ENCODE measurements at places on chromosomes 2 and 18. TPM values are rescaled to one million over a fixed set of nuclear protein-coding genes. Genes with fewer than 3 reads are reported as not detected.

DNA sequence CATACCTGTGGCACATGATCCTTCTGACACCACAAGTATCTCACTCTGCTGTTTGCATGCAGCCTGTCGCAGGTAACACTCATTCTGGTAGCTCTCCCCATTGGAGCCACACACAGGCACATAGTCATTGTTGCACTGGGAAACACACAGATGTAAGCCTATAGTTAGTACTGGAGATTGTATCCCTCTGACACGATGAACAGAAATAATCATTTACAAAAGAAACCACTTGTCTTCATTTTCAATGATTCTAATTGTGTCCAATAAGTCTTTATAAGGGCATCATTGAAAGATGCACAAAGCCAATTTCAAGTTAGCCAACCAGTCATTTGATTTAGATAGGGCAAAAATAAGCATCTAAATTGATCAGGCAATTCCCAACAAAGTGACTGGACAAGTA lies 10.4 kb downstream of the TMEFF2 start:
- DNase-seq = no peak

Gene GKN1
- not detected for total RNA-seq

Gene NCKAP5
- total RNA-seq = 0.39 TPM

- DNase-seq = no peak
These were observed 323.4 kb upstream of the EPHA4 start for GRCh38 chr2:221895366-221896121.

DNA sequence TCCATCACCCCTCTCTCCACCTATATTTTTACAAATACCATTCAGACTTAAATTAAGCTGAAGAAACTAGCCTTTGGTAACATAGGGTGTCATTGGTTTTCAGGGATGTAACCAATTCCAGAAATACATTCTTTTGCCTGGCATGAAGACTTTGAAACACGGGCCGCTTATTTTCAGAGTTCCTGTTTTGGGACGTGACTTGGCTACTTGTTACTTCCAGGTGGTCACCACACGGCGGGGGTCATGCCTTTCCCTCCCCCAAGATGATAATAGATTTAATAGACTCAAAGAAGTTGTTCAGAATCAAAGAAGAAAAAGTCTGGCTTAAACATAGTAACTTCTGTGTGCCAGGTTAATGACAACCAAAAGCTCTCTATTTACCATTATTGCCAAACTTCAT lies 110.6 kb downstream of the SEPTIN10 start:
- DNase-seq = no peak

DNA sequence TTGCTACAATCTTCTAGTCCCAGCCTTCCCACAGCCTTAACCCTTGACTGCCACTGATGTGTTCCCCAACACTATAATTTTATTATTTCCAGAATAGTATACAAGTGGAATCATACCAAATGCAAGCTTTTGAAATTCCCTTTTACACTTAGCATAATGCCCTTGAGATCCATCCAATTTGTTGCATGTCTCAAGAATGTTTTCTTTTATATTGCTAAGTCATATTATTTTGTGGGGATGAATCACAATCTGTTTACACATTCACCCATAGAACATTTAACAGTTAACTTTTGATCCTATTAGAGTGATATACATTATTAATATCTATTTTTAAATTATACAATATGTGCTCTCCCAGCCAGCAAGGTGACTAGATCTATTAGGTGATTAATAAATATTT lies 74.3 kb upstream of the KYNU start:
- DNase-seq = no peak

DNA sequence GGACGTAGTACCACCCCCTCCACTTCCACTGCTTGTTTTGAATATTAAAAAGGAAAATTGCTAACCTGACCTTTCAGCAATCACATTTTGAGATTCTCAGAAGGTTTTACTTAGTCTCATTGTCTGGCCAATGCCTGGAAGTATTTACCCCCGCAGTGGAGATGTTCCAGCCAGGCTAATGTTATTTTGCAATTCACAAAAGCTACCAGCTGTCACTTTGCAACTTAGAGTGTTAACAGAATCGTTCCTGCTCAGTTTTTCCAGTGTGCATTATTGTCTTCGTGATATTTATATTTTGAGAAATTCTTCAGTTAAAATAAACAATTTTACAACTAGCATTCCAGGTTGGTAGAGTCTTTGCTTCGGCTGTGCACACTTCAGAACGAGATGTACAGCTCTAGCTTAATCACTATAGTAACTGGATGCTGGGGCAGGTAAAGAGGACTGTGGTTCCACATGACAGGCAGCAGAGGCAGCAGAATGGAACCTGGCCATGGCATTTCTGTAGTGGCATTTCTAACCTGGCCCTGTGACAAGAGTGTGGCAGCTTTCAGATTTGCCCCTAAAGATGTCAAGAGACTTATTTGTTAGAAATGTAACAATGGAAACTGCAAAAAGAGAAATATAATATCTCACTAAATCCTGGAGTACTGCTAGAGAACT lies 85.1 kb downstream of the DTNA start:
- DNase-seq = no peak

- no peak for DNase-seq
These were observed 5.8 kb upstream of the GPD2 start for GRCh38 chr2:156430236-156430979.

DNA sequence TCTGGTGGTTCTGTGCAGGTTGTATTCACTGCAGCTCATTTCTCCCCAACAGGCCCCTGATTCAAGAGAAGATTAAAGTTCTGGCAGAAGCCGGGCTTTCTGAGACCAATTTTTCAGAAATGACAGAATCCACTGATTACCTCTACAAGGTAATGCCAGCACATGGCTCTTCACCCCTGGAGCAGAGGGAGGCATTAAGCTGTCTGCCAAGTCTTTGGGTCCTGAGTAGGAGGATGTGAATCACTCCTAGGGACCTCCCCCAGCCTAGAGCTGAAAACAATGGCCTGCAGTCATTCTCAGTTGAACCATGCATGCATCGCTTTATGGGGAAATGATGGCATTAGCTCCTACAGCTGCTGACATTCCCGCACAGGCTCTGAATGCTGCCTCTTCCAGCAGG lies 20.5 kb upstream of the RPL37A start:
- peak; percentile 87 for DNase-seq
